CD4-positive, alpha-beta T cell treated with Interleukin-17A for 4 hours (primary cell): ENCODE measurements at places on chromosomes 7 and 10.

DNA sequence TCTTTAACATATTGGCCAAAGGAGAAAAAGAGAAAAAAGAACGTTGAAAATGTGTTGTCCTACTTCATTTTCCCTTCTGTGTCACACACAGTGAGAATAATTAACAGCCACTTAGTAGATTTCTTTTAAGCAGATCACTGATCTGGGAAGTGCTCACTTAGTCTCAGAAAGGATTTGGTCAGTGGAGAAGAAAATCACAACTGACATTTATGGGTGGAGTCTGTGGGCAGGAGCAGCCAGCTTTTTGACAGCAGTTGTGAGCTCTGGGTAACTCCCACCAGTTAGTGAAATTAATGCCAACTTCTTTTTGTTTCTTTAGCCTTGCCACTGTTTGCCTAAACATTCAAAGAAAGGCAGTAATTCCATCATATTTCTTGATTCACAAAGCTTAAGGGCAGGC lies 49.7 kb downstream of the CDK14 start:
- no peak for DNase-seq

DNA sequence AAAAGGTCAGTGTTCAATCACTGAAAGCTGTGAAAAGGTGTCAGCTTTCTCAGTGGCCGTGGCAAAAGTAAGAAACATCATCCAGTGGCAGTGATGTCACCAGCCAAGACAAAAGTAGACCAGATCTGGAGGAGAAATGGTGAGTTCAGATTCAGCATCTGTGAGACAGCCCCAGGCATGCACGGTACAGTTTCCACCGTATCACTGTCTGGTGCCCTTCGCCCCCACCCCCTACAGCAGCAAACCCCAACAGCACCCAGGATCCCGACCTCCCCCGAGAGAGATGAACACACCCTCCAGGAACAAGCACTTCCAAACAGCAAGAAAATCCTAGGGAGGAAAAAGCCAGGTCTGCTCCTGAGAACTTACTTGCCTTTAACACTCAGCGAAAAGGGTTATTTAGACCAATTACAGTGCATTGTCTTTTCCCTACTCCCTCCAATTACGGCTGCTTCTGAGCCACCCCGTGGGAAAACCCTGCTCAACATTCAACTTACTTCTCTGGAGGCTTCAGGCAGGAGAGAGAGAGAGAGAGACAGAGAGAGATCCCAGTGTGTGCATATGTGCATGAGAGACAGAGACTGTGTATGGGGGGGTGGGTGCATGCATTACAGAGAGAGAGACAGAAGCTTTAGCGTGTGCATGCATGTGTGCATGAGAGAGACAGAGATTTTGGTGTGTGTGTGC lies 189.6 kb downstream of the GRID1 start:
- no peak for DNase-seq

GRCh38 chr10:35613597-35614226 lies 8.6 kb downstream of the GJD4 start:
- DNase-seq = no peak

DNA sequence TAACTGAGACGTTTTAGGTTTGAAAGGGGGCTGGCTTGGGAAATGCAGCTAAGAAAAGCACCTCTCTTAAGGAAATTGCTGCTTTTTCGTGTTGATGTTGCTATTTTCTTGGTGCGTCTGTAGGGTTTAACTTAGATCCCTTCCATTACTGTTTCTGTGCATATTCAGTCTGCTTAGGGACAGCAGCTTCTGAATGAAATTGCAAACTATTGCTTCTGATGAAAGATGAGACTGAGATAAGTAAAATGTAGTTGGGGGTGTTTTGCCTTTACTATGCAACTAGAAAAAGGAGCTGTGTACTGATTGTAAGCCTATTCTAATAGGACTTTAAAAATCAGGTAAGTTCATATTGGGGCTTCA lies 772 bp downstream of the HDAC9 start:
- DNase-seq = no peak

- DNase-seq = no peak
Measured at GRCh38 chr10:70109064-70109729, 23.4 kb downstream of the AIFM2 start.

GRCh38 chr10:78658645-78659597 lies 409.8 kb upstream of the ZMIZ1 start:
- DNase-seq = no peak

DNA sequence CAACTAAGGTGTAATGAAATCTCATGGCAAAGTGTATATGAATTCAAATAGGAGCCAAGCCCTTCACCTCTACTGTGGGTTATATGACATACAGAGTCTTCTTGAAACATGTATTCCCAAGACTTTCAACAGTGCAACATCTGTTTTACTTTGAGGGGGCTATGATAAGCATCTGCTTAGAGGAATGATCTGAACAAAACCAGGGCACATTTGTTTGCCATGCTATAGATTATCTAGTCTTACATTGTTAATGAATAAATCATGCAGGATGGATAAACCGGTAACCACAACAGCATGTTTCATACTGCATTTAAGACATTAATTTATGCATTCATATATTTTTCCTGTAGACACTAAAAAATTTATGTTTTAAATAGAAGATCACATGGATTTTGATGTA lies 1021.9 kb downstream of the LRMDA start:
- no peak for DNase-seq
